CD4-positive, alpha-beta T cell treated with Interleukin-2 at 100 ng/mL for 4 hours (primary cell): ENCODE measurements at places on chromosomes 11 and 22.

- peak; percentile 51 for DNase-seq
Observed at GRCh38 chr11:96062134-96062533, 138.2 kb upstream of the MTMR2 start.

- DNase-seq: no peak
Observed at GRCh38 chr22:19984851-19985811, 31.5 kb downstream of the ARVCF start.

- no peak for DNase-seq
Observed at GRCh38 chr11:46281371-46281831, 3.9 kb downstream of the CREB3L1 start.

DNA sequence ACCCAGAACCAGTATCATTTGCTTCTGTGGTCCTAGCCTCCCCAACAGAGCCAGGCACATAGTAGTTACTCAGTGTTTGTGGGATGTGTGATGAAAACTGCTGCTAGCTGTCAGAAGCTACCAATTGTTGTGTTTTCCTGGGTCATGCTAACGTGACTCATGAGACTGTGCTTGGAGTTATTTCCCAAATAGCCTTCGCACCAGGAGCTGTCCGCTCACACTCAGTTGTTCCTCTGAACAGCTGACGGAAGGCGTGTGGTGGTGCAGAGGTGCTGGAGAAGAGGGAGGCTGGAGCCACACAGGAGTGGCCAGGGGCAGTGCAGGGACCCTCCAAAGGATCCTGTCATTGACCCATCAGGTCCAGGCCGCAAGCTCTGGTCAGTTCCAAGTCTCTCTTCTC lies 53.9 kb upstream of the TBCEL start:
- no peak for DNase-seq

- DNase-seq: no peak
Observed at GRCh38 chr11:7544021-7544420, 30.2 kb downstream of the PPFIBP2 start.

DNA sequence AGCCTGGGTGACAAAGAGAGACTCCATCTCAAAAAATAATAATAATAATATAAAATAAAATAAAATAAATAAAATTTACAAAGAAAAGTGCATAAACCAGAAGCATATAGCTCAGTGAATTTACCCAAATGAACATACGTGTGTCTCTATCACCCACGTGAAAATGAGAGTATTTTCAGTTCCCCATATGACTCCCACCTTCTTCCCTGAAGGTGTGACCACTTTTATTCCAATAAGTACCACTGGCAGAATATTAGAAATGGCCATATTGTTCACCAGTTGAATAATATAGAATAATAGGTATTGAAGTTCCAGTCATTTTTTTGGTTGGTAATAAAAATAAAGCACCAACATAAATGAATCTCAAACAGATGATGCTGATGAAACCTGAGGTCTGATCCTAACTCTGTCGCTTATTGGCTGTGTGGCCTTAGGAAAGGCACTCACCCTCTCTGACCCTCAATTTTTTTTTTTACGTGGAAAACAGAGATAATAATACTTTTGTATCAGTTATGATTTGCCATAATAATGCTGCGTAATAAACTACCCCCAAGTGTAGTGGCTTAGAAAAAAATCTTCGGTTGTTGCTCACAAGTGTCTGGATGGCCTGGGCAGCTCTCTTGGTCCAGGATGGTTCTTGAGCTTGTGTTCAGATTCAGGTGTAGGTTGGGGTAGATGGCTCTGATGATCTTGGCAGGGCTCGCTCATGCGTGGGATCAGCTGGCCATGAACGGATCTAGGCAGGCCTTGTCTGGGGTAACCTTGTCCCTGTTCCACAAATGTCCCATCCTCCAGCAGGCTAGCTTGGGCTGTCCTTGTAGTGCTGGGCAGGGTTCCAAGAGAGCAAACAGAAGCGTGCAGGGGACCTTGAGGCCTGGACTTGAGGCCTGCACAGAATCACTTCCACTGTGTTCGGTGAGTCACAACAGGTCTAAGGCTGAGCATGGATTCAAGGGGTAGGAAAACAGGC lies 88.1 kb downstream of the MYO18B start:
- no peak for DNase-seq

DNA sequence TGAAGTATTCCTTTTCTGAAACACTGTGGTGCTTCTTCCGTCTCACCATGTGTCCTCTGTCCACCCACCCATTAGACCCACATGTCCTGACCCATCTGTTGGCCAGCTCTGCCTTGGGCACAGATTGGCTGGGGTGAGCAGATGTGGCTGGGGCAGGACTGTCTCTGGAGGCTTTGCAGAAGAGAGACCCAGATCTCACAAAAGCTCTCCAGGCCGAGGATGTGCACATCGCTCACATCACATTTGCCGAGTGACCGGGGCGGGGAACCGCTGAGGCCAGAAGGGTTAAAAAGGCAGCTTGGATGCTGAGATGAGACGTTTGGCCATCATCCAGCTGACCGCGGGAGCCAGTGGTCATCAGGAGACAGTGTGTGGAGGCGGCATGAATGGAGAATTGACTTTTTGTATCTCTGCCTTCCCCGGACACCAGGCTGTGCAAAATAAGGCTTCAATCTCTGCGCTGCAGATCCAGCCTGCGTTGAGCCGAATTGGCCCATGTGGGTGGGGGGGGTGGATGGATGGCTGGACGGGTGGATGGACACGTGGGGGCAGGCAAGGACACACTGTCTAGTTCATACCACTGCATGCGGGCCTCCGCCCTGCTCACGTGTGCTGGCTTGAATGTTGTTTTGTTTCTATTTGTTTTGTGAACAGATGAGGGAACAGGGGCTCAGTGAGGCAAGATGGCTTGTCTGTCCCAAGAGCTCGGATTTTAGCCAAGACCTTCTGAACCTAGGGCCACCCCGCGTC lies 6.1 kb downstream of the IFITM10 start:
- no peak for DNase-seq

- DNase-seq: peak; percentile 96
Observed at GRCh38 chr11:66222358-66223149, 45.9 kb upstream of the RAB1B start.

- no peak for DNase-seq
Observed at GRCh38 chr11:33778675-33779074, 4.4 kb upstream of the FBXO3 start.

GRCh38 chr11:62353841-62354240 lies 16.6 kb downstream of the ASRGL1 start:
- DNase-seq: no peak

DNA sequence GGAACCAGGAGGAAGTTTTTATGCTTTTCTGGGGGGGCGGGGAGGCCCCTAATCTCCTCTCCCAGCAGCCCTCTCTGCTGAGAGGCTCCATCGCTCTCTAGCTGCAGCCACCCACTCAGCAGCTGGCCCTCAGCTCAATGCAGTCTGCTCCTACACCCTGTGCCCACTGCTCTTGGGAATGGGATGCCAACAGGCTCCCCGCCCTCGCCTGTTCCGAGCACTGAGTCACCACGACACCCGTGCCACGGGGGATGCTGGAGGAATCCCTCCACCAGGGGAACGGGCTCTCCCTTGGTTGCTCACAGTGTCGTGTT lies 23.5 kb upstream of the SUSD2 start:
- DNase-seq: no peak

DNA sequence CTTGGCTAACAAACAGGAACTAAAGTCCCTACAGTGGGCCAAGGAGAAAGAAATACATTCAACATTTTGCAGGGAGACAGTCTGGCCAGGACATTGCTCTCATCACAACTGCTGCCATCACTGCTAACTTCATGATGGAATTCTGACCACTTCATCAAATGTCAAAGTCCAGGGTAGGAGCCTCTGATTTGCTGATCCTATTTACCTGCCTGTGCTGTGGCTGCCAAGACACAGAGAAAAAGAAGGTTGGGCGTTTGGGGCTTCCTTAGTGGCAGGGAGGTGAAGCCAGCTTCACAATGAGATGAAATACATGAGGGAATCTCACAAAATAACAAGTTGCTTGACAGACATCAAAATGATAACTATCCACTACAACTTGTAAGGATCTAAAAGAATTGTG lies 343.9 kb upstream of the CADM1 start:
- DNase-seq: no peak

DNA sequence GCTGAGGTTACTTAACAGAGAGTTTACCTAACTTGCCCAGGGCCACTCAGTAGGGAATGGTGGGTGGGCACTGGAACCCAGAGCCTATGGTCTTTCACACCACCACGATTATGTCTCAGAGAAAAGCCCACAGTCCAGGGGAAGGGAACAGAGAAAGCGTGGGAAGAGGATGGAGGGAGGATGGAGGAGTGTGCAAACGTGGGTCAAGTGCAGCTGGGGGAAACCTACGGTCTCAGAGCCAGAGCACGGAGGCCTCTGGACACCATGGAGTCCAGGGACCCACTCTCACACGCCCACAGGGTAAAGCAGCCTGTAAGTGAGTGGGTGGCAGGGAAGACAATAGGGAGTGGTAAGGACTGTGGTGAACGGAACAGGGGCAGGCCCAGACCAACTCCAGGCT lies 47.3 kb upstream of the SLC35C1 start:
- DNase-seq: no peak

- peak; percentile 34 for DNase-seq
Observed at GRCh38 chr11:47524291-47524874, 28.5 kb downstream of the CELF1 start.

GRCh38 chr22:48104102-48104738 lies 1341.8 kb downstream of the TBC1D22A start:
- no peak for DNase-seq

DNA sequence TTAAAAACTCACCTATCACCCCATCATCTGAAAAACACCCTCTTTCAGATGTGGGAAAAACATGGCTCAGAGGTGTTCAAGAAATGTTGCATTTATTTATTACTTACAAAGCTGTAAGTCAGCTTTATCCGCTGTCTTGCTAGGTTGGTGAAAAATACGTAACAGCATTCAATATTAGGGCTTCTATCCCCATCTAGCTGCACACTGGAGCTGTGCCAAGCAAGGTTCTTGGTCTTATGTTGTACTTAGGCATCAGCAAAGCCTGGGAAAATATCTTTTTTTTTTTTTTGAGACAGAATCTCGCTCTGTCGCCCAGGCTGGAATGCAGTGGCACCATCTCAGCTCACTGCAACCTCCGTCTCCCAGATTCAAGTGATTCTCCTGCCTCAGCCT lies 7.5 kb downstream of the SERPING1 start:
- DNase-seq: no peak

DNA sequence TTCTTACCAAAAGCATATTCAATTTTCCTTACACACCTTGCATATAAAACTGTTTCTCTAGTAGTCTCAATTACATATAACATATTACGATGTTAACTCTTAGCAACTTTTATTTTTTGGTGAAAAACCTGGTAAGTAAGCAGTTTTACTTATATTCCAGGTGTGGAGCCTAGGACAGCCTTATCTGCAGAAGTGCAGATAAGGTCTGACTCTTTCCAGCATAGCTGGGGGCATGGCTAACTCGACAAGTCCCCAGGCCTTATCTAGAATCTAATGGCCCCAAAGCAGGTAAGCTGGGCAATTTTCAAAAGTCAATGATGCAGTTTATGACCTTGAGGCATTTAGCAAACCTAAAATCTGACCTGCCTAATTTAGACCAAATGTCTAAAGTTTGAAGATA lies 4.2 kb upstream of the C1QTNF6 start:
- no peak for DNase-seq

DNA sequence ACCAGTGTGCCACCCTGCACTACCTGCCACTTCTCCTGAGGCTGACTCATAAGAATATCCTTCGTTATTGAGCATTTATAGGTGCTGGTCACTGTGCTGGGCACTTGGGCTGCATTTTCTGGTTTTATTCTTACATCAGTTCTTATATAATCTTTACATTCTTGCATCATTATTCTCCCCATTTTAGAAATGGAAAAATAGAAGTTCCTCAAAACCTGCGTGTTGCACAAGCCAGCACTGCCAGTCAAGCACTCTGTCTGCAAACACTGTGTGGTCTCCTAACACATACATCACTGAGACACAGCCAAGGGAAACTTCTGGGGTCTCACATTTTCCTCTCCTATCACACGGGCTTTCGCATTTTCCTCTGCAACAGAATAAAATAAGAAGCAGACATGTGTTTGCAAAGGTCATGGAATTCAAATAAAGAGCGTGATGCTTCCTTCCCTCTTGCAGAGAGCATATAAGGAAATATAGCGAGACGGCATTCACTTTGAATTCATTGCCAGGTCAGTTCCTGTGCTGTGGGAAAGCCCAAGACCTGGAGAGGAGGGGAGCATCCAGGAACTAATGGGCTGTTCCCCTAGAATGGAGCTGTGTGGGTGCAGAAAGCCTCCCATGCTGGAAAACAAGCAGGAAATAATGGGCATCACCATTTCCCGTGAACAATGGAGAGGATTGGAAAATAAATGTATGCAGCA lies 73.9 kb upstream of the SEZ6L start:
- DNase-seq: no peak

- no peak for DNase-seq
Observed at GRCh38 chr11:65389294-65389980, 3.0 kb downstream of the FRMD8 start.

DNA sequence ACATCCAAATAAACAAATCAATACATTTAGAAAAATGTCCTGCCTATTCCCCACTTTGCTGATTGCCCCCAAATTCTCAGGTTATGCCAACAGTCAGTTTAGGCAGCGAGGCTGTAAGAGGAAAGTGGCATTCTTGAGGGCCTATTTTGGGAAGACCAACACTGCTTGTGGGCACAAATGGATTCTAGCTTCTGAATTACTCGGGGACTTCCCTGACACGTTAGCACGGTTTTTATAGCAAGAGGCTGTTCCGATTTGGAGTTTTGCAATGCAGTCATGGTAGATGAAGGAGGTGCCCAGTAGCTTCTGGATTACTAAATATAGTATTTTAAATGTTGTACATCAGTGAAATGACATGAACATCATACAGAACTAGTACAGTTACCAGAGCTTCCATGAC lies 13.1 kb downstream of the RCN1 start:
- no peak for DNase-seq

DNA sequence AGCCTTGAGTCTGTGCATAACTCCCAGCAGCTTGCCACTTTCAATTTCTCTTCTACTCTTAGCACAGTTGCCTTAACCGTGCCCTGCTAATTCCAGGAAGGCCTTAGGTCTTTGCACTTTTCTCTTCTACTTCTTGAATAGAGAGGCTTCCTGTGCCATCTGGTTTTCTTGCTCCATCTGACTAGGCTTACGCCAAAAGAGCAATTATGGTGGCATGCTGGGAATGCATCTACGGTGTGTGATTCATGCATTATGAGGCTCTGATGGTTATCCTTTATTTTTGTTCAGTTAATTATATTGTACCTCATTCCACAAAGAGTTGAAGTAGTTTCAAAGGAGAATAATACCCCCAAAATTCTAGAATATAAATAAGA lies 29.4 kb downstream of the SIK2 start:
- peak; percentile 13 for DNase-seq

DNA sequence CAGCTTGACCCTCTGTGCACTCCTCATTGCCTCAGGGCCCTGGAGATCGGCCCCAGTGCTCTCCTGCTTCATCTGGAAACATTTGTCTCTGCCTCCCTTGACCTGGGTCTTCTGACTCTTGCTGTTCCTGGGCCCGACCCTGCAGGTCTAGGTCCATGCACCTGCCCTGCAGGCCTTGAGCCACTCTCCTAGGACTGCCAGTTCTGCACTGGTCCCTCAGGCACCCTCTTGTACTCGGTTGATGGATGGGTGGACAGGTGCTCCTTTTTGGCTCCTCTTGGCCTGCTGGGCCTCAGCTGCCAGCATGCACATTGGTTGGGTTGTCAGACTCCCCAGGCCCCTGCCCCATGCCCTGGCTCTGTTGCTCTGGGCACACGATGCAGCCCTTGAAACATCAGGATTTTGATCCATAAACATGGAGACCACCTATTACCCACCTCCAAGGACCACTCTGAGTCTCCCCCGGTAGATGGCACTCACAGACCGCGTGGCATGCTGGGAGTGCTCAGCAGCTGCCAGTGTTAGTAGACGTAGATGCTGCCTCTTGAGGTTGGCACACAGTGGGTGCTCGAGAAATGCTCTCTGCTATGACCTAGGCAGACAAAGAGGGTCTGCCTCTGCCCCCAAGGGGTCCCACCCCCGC lies 20.2 kb upstream of the ACR start:
- DNase-seq: no peak
